ENCODE measurements at places on chromosomes 13 and 19.
A peak's percentile ranks its signal among the peaks of the same experiment; 100 is the strongest.

- DNase-seq: no peak
Measured at GRCh38 chr19:918152-918437, 962 bp downstream of the KISS1R start.

- DNase-seq: peak; percentile 30
Measured at GRCh38 chr13:46569456-46569855, 16.5 kb downstream of the LRCH1 start.

DNA sequence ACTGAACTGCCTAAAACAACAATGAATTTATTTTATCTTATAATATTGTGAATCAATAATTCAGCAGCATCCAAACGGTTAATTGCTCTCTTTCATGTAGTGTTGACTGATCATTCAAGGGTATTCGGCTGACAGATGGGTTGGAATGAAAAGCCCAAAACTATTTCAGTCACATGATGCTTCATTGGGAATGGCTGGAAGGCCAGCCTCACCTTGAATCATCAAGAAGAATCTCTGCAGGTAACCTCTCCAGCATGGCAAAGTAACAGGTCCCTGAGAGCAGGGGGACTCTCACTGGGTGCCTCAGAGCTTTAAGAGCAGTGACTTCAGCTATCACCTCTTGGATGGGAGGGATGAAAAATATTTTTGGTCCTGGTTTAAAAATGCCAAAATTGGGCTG is 1395.7 kb downstream of the OLFM4 start:
- peak; percentile 71 for DNase-seq

DNA sequence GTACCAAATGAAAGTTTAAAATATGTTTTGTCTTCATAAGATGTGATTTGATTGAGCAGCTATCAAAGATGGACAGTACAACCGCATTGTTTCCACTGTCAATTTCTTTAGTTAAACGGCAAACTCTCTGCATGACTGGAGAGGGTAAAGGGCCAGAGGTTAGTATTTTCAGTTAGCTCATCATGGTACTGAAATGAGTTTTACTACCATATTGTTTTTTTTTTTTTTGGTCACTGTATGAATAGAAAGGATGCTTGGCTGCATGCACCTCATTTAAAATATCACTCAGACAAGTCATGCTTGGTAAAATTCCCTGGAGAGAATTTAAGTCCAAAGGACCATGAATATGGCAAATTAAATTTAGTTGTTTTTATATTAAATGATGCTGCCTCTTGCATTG is 942.1 kb upstream of the SPRY2 start:
- DNase-seq: no peak

DNA sequence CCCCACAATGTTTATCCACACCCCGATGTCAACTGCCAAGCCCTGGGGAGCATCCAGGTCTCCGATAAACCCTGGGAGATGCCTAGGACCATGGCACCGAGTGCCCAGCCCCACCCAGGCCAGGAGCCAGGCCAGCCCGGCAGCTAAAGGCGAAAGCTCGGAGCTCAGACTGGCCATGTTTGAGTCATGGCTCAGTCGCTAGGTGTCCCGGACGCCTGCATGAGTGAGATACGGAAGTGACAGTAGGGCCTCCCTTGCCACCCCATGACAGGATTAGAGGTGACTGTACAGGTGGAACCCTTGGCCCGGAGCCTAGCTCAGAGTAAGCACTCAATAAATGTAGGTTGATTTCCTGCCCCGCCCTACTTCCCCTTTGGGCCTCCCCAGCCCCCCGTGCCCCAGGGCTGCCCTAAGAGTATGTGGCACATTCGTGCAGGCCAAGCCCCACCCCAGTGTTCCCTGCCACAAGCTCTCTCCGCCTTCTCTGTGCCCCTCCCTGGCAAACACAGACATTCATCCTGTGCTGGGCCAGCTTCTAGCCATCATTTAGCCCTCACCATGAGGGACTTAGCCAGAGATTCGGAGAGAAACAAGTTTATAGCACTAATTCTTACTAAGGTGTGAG is 5.8 kb upstream of the TPM4 start:
- DNase-seq: peak; percentile 18

GRCh38 chr13:98298599-98298998 is 121.5 kb upstream of the RNF113B start:
- DNase-seq: no peak

DNA sequence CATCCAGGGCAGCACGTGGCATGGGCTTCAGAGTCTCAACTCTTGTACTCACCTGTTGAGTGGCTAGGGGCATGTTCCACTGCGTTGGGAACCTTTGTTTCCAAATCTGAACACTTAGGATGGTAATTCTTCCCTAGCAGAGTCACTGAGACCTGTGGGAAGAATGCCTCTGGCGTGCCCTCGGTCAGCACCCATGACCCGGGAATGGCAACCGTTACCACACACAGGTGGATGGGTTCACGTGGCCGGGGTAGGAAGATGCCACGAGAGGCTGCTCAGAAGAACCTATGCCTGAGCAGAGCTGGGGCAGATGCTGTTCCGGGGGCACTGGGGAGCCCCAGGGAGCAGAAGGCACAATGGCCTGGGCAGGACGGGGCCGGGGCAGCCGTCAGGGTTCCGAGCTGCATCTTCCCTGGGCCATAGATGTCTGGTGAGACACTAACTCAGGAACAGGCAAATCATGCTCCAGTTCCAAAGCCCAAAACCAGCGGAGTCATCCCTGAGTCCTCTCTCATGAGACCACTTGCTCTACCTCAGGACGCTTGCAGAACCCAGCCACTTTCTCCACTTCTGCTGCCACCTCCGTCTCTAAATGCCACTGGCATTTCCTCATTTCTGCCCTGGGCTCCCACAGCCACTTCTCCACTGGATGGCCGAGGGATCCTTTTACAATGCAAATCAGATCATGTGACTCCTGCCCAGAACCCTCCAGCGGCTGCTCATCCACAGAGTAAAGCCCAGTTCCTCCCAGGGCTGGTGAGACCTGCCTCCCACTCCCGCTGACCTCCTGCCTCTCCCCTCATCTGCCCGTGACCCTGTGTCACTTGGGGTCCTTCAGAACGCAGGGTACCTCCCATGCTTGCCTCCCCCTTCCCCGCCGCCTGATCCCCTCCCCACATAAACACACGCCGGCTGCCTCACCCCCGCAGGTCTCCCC is 36.7 kb downstream of the FAM124A start:
- DNase-seq: no peak

GRCh38 chr19:56348289-56348877 is 33.7 kb upstream of the ZSCAN5A start:
- DNase-seq: peak; percentile 55

- DNase-seq: no peak
Measured at GRCh38 chr13:37484056-37484455, 114.5 kb downstream of the POSTN start.

GRCh38 chr19:40921005-40921897 is 39.2 kb upstream of the CYP2A7 start:
- DNase-seq: no peak

DNA sequence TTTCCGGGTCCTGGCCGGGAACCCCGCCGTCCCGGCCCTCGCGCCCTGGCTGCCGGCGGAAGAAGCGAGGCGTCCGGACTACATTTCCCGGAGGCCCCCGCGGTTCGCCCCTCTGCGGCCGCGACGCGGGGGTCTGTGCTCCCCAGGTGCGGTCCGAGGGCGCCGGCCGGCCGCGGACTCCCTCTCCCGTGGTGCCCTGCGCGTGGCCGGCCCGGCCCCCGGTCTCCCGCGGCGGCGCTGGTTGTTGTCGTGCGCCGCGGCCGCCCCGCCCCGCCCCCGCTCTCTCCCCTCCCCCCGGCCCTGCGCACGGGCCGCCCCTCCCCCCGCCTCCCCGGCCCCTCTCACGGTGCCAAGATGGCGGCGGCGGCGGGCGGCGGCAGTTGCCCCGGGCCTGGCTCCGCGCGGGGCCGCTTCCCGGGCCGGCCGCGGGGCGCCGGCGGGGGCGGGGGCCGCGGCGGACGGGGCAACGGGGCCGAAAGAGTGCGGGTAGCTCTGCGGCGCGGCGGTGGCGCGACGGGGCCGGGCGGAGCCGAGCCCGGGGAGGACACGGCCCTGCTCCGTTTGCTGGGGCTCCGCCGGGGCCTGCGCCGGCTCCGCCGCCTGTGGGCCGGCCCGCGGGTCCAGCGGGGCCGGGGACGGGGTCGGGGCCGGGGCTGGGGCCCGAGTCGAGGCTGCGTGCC is at the start of gene KMT2B:
TSS of gene KMT2B (plus strand) at position 339 of the 680 bp plus-strand sequence. CDS start at position 355, 16 bp downstream.
- DNase-seq: peak; percentile 99

DNA sequence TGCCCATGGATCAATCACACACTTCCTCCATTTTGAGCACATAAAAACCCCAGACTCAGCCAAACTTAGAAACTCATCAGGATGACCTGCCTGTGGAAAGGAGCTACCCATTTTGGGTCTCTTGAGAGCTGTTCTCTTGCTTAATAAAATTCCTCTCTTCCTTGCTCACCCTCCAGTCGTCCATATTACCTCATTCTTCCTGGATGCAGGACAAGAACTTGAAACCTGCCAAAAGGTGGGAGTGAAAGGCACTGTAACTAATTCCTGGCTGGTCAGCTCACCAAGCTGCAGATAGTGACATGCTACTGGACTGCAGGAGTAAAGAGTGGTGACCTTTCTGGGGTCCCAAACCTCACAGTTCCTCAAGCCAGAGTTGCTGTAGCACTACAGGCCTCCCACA is 20.2 kb downstream of the LIG4 start:
- DNase-seq: no peak

DNA sequence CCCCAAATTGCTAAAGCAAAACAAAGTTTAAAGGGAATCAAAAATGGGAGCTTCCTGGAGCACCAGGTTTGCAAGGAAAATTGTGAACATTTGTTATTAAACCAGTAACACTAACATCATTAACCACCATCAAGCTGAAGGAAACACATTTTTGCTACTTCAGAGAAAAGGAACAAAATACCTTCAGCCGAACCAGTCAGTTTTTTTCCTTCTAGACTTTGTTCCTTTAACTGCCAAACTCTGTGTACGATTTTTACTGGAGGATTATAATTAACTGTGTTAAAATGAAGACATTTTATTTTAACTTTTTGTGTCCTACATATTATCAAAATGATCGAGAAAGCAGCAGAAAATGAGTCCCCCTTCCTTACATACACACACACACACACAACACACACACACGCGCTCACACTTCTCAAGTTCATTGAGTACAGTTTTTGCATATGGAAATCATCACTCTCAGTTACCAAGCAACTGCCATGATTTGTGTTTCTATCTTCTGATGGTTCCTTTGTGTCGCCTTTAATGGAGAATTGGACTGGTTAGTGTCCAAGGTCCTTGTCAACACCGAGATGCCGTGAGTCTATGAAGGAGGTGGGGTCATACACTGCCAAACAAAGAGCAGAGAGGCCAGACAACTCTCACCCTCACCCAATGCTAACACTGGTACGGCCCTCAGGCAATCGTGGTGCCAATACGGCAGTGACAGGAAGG is 9.8 kb upstream of the SERP2 start:
- no peak for DNase-seq

GRCh38 chr19:44905437-44906160 is at the start of gene APOE:
Gene APOE, plus strand, starts transcription at chr19:44905796. Its CDS starts 829 bp downstream, at chr19:44906625.
- DNase-seq: peak; percentile 40

GRCh38 chr19:33459222-33460090 is 62.1 kb downstream of the PEPD start:
- peak; percentile 87 for DNase-seq

- no peak for DNase-seq
Measured at GRCh38 chr19:2750808-2751437, 11.1 kb upstream of the SLC39A3 start.

DNA sequence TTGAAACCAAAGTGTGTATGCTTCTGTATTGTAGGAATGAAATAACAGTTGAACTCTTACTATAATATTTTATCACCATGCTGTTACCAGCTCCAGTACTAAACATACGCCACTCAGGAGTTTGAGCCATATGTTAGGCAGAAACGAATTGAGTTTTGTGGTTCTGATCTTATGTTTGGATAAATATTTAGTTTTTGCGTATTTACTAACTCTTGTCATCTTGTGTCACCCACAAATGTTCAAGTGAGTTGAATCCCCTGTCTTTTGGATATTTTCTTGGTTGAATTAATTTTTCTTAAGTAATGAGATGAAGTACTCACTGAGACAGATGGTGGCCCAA is 1.5 kb downstream of the FNDC3A start:
- peak; percentile 19 for DNase-seq

GRCh38 chr13:112579310-112579843 is 8.6 kb downstream of the TUBGCP3 start:
- no peak for DNase-seq
